ENCODE measurements at places on chromosomes 11 and 22.

- no peak for DNase-seq
Observed at GRCh38 chr11:91625495-91625894, 599.1 kb upstream of the FAT3 start.

- DNase-seq, result no peak
Observed at GRCh38 chr11:43688394-43688793, 7.9 kb downstream of the HSD17B12 start.

GRCh38 chr11:126147208-126148111 is 64.0 kb downstream of the RPUSD4 start:
- DNase-seq, result no peak

- DNase-seq, result no peak
Observed at GRCh38 chr11:68688881-68689280, 4.5 kb downstream of the GAL start.

GRCh38 chr11:71182791-71183677 is 69.3 kb downstream of the SHANK2 start:
- no peak for DNase-seq

- DNase-seq, result peak; percentile 40
Observed at GRCh38 chr11:9568854-9569587, 4.4 kb upstream of the WEE1 start.

GRCh38 chr11:15650105-15650938 is 535.6 kb downstream of the INSC start:
- DNase-seq, result peak; percentile 64

All from AML-193 (cell line).